ENCODE measurements at places on chromosomes 11 and 22.

DNA sequence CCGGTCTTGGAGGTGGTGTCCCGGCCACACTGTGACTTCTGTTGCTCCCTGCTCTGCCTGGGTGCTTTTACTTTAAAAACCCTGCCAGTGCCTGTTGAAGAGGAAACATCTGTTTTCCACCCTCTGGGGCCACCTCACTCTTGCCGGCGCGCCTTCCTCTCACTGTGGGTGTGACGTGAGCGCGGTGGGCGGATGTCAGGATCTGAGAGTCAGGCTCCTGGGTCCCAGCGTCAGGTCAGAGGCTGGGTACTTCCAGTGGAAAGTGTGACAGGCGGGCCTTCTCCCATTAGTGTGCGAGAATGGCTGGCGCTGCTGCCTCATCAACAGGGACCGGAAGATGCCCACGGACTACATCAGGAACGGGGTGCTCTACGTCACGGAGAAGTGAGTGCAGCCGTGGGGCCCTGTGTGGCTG lies 54.2 kb downstream of the GRAMD4 start:
- no peak for DNase-seq

DNA sequence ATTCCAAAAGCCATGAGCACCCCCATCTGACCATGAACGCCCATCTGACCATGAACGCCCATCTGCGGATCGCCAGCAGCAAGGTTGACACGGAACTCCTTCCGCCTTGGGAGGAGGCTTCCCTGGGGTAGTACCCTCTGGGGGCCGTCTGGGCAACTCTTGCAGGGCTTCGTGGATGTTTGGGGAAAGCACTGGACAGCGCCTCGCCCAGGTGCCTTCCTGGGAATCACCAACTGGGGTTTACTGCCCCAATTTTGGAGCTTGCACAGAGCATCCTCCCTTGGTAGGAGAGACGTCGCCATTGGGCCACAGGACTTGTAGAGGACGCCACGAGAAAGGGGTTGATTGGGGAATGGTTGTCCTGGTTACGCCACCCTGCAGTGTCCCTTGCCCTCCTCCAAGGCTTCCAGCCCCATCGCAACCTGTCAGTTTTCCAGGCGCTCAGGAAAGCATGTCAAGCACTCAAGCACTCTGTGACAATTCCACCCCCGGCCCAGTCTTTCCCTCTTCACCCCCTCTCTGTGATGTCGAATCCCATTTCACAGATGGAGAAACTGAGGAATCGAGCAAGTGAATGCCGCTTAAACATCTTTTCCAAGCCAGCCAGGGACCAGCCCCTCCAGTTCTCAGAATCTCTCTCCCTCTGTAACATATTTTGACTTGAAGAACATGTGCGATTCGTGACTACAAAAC lies 914 bp upstream of the PRDM11 start:
- no peak for DNase-seq

- DNase-seq = no peak
These were observed 52.5 kb upstream of the CLDN5 start for GRCh38 chr22:19576460-19577421.

DNA sequence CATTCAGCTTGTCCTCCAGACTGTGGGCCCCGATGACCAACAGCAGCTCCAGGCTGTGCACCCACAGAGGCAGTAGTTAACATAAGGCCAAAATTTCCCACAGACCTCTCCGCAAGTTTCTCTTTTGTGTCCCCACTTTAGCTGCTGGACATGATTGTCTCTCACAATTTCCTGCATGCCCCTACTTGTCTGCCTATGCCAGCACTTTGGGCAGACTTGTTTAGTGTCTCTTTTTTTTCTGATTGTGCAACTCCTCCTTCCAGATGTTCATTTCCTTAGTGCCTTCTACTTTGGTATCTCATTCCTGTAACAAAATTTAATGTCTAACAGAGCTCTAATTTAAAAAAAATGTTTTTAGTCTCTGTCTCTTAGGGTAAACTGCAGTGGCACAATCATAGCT lies 23.8 kb upstream of the SCN3B start:
- DNase-seq = no peak

GRCh38 chr22:47280301-47280700 lies 517.9 kb downstream of the TBC1D22A start:
- no peak for DNase-seq

GRCh38 chr22:37295946-37296345 lies 13.6 kb downstream of the CYTH4 start:
- no peak for DNase-seq

DNA sequence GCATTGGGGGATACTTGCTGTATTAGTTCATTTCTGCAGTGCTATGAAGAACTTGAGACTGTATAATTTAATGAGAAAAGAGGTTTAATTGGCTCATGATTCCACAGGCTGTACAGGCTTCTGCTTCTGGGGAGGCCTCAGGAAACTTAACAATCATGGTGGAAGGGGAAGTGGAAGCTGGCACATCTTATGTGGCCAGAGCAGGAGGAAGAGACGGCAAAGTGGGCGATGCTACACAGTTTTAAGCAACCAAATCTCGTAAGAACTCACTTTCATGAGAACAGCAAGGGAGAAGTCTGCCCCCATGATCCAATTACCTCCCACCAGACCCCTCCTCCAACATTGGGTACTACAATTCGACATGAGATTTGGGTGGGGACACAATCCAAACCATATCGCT lies 55.1 kb downstream of the TMPRSS5 start:
- no peak for DNase-seq

GRCh38 chr11:8250434-8250833 lies 13.2 kb downstream of the LMO1 start:
- peak; percentile 36 for DNase-seq

GRCh38 chr22:22599248-22599647 lies 40.2 kb upstream of the PRAME start:
- no peak for DNase-seq

DNA sequence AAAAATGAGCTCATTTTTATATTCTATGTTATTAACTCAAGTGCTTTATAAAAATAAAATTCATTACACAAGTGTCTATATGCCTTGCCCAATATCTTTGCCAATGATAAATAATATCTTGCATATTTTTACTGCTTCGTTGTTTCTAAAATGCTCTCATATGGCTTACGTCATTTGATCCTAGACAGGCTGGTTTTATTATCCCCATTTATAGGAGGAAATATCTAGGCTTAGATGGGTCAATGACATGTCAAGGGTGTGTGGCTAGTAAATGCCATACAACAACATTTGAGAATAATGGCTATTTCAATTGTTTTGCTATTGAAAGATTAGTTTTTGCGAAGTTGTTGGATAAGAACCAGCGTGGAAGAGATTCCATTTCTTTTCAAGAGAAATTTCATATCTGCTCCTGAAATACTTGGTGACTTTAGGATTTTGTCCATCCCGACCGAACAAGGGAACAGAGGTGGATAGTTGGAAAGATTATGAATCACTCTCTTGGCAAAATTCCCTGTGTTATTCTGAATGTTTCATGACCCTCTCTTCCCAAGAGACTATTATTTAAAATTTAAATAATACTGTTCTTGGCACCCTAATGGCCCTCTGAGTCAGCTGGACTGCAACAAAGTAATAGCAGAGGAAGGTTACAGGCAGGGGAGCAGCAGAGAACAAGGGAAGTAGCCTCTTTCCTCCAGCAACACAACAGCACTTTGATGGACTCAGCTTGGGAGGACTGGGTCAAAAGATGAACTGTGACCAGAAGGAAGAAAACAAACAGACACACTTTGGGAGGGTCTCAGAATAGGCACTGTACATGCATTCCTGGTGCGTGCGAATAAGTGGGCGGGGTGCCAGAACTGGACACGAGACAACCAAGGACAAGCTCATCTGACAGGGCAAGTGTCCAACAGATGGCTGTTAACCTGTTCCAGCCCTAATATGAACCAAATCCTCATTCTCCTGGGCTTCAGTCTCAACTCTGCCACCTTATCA lies 94.5 kb downstream of the ME3 start:
- DNase-seq = no peak

DNA sequence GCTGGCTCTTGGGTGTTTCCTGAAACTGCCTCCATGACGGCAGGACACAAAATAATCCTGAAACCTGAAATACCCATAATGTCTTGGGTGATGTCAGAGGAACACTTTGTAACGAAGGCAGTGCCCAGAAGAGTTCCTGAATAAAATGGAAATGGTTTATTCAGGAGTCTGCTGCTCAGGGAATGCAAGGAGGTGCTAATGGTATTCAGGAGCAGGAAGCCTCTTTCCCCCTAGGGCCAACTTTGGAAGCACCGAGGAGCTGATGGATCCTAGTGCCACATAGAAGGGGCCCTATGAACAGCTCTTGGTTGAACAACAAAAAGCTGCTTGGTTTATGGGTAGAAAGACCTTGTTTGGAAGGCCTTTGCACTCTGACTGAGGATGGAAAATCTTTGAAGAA lies 15.5 kb downstream of the TREH start:
- no peak for DNase-seq
